CD4-positive, alpha-beta T cell (primary cell): ENCODE measurements at places on chromosomes 2 and 18. TPM values are rescaled to one million over a fixed set of nuclear protein-coding genes. Genes with fewer than 3 reads are reported as not detected.
A peak's percentile ranks its signal among the peaks of the same experiment; 100 is the strongest.

DNA sequence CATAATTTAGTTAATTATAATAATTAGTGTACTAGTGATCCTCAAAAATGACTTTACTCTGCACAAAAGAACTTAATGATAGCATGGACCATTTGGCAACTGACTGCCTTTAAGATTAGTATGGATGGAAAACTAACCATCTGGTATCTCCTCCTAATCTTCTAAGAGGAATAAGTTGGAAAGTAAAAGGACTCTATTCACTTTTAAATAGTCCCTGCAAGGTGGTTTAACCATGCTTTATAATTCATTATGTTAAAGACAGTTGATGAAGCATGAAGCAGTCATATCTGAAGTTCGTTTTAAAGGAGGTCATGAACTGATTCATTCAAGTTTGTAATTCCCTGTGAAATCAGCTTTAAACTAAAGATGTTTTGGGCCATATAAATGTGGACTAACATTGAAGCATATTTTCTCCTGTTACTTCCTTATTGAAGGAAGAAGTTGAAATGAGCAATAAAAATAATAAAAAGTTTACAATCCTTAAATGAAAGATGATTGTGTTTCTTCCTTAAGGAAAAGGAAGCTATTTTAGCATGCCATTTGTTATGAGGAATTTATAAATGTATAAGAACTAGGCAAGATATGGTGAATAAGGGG, 446.0 kb downstream of the XIRP2 start:
- DNase-seq, result no peak

GRCh38 chr2:182980115-182980514, 58.1 kb downstream of the NCKAP1 start:
- DNase-seq, result peak; percentile 46

The ACVR1C gene
- total RNA-seq, result 5.2 TPM

DNA sequence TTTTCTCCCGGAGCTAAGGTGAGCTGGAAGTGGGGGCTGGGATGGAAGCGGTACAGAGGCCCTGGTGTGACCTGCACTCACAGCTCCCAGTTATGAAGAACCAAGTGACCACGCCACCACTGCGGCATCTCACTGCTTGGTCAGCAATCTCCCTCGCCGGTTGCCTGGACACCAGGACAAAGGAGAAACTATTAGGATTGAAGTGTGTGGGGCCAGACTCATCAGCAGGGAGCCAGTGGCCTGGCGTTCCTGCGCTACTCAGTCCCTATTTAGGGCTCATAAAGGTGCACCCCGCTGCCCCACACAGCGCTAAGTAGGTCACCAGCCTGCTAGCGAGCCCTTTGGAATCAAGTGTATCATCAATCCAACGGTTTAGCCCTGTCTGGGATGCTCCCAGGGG, 82.9 kb downstream of the ZCCHC2 start:
- no peak for DNase-seq

The SMARCAL1 gene
- 6.3 TPM for total RNA-seq

DNA sequence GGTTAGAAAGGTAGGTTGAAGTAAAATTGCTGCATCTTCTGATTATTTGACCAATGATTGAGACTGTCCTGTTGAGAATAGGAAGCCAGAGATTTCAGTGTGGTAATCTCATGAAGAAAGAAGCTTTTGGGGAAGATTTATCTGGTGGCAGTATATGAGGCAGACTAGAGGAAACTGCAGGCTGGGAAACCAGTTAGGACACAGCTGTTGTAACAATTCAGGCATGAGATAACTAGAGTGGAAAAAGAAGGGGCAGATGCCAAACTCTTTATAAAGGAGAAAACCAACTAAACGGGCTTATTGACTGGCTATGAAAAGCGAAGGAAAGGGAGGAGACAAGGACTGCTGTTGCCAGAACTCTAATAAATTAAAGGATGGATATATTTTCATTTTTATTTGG, 155.6 kb downstream of the TTC27 start:
- DNase-seq, result no peak

DNA sequence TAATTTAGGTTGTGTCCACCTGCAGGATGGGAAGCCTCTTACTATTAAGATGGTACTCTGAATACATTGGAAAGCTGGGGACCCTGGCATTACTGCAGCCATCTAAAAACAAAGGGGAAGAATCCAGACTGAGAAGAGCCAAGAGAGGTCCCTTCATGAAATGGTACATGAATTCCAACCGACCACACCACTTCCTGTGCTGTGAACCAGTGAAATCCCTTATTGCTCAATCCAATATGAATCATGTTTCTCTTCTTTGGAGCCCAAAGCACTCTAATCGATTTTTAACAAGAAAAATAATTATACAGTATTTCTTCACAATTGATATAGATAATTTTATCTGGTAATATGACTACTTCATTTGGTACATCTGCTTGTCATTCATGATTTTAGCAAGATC, 479.7 kb upstream of the RAB6C start:
- DNase-seq, result no peak

The SERPINB4 gene
- not detected for total RNA-seq

GRCh38 chr2:151459358-151459757, 49.7 kb downstream of the RIF1 start:
- no peak for DNase-seq

The APCDD1 gene
- total RNA-seq, result not detected

DNA sequence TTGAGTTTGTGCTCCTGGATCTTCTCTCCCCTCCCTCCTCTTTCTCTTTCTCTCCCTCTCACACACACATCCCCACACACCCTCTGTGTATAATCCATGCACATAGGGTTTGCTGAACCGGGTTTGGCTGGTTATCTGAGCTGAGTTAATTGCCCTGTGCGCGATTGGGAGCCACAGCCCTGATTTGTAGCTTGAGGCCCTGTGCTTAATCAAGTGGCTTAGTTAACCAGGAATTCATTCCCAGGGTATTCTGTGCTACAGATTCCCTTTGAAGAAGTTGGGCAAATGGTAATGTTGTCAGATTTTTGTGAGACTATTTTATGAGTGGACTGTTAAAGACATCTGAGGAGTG, 6.2 kb downstream of the PARD3B start:
- no peak for DNase-seq

GRCh38 chr2:19362094-19362754, 3.8 kb upstream of the OSR1 start:
- DNase-seq, result peak; percentile 69

The RNF181 gene
- total RNA-seq, result 43.8 TPM

DNA sequence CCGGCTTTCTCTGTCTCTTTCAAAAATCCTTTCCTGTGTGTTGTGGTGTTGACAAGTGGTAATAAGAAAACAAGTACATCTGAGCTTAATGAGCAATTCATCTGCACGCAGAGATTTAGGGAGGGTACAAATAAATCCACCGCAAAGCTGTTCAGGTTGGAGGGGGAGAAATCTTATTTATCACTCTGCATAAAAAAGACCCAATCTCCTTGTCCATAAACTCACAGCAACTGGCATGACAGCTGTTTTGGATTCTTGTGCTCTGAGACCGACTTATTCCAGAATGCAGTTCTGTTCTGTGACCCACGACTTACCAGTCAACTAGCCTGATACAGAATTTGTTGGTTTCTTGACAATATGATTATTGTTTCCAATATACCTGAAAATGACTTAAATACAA, 380.1 kb downstream of the SOX11 start:
- DNase-seq, result no peak

DNA sequence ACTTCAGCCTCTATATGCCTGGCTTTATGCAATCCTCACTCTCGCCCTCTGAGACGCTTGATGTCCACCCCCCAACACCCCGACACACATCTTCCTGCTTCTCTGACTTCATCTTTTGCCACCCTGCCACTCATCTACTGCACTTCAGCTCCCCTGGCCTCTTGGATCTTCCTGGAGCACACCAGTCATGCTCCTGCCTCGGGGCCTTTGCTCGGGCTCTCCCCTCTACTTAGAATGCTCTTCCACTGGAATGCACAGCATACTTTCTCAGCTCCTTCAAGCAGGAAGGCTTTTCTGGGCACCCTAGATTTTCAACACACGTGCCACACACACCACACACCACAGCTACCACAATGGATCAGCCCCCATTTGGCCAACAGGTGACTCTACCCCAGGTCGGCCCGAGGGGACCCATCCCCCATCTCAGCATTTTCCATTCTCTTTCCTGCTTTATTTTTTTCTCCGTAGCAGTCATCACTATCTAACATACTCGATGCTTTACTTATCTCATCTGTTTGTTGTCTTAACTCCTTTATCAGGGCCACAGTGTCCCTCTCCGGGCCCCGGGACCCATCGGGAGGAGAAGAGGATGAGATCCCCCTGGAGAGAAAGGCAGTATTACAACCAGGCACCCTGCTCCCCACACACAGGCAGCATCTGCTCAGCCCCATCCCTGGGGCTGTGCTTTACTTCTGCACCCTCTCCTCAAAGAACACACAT, 2.3 kb downstream of the RUFY4 start:
- no peak for DNase-seq

- no peak for DNase-seq
Measured at GRCh38 chr2:133061874-133062593, 392.0 kb upstream of the LYPD1 start.

DNA sequence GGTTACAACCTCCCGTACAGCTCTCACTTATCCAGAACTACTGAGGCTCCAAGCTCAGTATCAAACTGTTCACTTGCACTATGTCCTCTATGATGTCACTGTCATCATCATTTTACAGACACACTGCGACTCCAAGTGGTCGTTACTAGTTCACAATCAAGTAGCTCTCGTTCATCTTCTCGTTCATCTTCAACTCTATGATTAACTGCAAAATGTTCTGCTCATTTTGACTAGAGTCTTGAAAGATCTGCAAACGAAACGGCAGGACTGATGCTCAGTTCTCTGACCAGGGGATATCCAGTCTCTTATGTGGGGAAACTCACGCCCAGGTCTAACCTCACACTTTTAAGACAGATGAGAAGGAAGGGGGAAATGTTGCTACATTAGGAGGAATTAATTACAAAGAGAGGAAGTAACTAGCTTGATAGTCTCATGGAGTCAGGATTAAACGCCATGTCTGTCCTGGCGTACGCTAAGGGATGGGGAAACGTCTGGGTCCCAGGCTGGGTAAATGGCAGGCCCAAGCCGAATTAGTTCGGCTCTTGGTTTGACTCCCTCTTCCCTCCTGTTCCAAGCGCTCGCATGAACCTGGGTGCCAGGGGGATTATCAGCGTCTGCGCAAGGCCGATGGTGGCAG, 794 bp upstream of the CHCHD5 start:
- DNase-seq, result peak; percentile 51

DNA sequence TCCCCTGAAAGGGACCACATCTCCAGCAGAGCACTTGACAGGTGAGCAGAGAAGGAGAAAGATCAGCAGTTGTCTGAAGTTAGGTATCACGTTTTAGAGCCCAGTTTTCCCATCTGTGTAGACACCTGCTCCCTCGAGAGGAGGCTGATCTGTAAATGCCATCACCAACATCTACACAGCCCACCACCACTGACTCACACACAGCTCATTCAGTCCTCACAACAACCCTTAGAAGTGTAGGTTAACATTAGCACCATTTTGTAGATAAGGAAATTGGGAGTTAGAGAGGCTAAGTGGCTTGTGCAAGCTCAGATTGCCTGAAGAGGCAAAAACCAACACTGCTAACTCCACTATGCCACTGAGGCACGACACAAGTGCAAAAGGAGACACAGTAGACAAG, 37.2 kb upstream of the STAT1 start:
- no peak for DNase-seq

GRCh38 chr2:10033251-10034006, 9.9 kb upstream of the KLF11 start:
- DNase-seq, result no peak

DNA sequence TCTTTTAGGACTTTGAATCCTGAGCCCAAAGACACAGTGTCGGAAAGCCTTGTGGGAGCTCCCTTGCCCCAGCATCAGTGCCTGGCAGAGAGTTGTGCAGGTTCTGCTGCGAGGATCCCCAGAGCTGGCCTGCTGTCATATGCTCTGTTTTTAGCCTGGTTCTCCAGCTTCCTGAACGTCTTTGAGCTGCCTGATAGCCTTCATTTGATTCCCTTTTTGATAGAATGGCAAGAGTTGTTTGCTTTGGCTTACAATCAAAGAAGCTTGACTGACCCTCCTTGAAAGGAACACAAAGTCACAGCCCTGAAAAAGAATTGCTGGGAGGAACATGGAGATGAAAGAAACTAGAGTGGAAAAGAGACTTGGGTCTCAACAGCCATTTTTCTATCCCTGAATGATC, 95.4 kb downstream of the C1QL2 start:
- no peak for DNase-seq

The OSR1 gene
- total RNA-seq, result not detected

DNA sequence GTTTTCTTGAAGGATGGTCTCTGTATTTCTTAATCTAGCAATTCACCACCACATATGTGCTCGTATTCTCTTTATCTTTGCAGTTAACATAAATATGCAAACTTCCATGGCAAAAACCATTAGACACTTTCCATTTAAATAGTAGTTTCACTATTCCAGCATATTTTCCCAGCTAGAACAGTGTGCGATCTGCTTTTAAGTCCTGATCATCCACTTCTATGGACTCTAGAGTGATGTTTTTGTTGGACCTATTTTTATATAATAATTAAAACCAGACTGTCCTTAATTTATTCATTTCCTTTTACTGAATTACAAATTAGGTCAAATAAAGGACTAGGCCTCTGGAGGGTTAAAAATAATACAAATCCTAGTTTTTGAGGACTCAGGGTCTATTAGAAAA, 418.4 kb upstream of the TRIB2 start:
- DNase-seq, result no peak

DNA sequence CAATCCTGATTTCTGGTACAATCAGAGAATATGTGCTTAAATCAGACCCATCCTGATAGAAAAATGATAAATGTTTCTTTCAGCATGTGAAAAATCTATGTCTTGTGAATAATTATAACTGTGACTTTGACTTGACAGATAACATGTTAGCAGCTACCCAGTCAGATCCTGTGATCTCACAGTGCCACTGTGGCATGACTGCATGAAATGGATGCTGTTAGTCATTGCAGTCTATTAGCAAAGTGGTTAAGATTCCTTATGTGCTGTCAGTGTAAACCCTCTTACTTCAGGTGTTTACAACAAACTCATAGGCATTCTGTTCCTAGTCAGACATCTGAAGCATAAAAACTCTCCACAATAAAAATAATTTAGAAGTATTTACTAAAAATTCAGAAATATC, 244.6 kb upstream of the RND3 start:
- DNase-seq, result no peak

The DNAH7 gene
- total RNA-seq, result not detected

The PREPL gene
- total RNA-seq, result 31.4 TPM

DNA sequence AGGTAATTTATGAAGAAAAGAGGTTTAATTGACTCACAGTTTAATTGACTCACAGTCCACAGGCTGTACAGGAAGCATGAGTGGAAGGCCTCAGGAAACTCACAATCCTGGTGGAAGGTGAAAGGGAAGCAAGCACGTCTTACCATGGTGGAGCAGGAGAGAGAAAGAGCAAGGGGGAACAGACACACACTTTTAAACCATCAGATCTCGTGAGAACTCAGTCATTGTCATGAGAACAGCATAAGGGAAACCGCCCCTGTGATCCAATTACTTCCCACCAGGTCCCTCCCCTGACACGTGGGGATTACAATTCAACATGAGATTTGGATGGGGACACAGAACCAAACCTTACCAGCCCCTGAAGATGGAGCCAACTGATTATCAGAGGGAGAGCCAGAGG, 11.2 kb upstream of the PUM2 start:
- DNase-seq, result no peak

The REG1B gene
- total RNA-seq, result not detected

The REEP1 gene
- not detected for total RNA-seq

GRCh38 chr18:80034068-80034851, at the start of gene RBFA:
Gene RBFA, plus strand, starts transcription at chr18:80034434. Its CDS starts 62 bp downstream, at chr18:80034496.
- peak; percentile 100 for DNase-seq
